ENCODE measurements at places on chromosomes 7 and 10. TPM values are rescaled to one million over a fixed set of nuclear protein-coding genes. Genes with fewer than 3 reads are reported as not detected.

The TAS2R5 gene
- 1.1 TPM for total RNA-seq

The ITPRID1 gene
- not detected for total RNA-seq

The HOXA1 gene
- 0.39 TPM for total RNA-seq

The FAM25C gene
- not detected for total RNA-seq

The ATOH7 gene
- total RNA-seq = not detected

The CTTNBP2 gene
- 0.40 TPM for total RNA-seq

The TPK1 gene
- 20.6 TPM for total RNA-seq

The ASB10 gene
- total RNA-seq = not detected

The PURB gene
- total RNA-seq = 22.5 TPM

The GPR15LG gene
- not detected for total RNA-seq

The PPP1R9A gene
- not detected for total RNA-seq

The SPDYE5 gene
- total RNA-seq = not detected
